Cardiac septum (tissue), 1 donor: ENCODE measurements at places on chromosomes 6 and 20. TPM values are rescaled to one million over a fixed set of nuclear protein-coding genes. Genes with fewer than 3 reads are reported as not detected.

The GLP1R gene
- 0.08 TPM for total RNA-seq

The MROH8 gene
- 3.8 TPM for total RNA-seq

The DEFB132 gene
- not detected for total RNA-seq

The TMEM151B gene
- 0.08 TPM for total RNA-seq

DNA sequence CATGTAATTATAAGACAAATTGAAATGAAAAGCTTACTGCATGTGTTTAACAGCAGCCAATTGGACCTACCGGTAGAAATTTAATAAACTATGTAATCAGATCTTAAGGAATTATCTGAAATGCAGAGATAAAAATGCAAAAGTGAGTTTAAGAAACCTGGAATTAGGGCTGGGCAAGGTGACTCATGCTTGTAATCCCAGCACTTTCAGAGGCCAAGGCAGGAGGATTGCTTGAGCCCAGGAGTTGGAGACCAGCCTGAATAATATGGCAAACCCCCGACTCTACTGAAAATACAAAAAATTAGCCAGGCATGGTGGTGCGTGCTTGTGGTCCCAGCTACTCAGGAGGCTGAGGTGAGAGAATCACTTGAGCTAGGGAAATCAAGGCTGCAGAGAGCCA lies 74.1 kb downstream of the HFE start:
- DNase-seq = no peak

DNA sequence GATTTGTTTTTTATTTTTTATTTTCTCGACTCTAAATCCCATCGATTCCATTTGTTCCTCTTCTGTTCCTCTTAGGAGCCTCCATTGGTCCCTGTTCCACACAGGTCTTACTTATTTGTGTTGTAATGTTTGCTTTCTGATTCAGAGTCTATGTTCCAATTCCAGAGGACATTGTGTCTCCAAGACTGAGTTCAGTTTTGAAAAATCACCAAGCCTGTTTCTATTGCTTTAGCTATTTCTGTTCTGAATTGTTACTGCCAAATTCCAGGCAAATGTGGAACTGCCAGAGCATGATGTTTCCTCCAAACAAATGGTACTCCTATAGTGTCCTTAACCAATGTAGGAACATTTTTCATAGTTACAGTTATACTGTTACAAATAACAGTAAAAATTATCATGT lies 270.9 kb upstream of the SPTLC3 start:
- no peak for DNase-seq

- DNase-seq = no peak
These were observed 6.8 kb downstream of the TMX4 start for GRCh38 chr20:8012724-8013123.

The HSPA12B gene
- 9.2 TPM for total RNA-seq

DNA sequence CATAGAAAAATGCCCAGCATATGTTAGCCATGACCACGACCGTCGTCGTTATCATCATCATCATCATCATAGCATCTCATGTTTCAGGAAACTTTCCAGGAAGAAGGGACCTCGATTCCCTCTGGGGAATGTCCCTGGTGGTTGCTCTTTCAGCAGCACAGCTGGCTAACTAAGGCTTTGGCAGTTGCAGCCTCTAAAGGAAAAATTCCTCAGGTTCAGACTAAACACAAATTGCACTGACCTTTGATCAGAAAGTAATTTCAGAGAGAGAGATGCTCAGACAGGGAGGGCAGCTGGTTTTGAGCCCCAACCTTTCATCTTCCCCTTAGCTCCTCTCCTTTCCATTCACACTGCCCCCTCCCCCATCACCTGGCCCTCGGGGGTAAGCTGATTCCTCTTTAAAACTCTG lies 5.6 kb upstream of the CFB start:
- DNase-seq = no peak

The FOXO3 gene
- total RNA-seq = 32.1 TPM

GRCh38 chr6:146803601-146804000 lies 204.8 kb downstream of the ADGB start:
- no peak for DNase-seq

The EDN3 gene
- total RNA-seq = not detected

The RHAG gene
- total RNA-seq = not detected

DNA sequence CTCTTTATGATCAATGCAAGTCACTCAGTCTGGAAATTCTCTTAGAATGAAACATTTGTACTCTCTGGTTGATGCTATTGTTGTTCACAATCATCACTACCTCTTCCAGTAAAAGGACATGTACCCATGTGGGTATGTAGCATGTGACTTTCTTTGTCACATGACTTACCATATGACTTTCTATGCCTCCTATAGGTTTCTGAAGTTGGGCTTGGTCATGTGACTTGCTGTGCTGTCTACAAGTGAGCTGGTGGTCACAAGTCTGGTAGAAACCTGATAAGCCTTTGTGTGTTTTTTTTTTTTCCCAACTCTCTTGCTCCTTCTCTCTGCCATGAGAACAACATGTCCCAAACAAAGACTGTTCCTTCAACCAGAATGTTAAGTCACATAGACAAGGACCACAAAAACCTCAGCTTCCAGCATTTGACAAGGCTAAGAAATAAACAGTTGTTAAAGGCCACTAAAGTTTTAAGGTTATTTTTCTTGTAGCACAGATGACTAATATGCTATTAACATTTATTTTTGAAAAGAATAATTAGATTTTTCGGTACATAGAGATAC lies 379.2 kb upstream of the SLC35B3 start:
- no peak for DNase-seq

- DNase-seq = no peak
These were observed 75.1 kb downstream of the LY86 start for GRCh38 chr6:6663421-6664135.

The IP6K3 gene
- 16.6 TPM for total RNA-seq

GRCh38 chr6:78749326-78749725 lies 118.0 kb upstream of the IRAK1BP1 start:
- DNase-seq = no peak

- no peak for DNase-seq
These were observed 135.4 kb downstream of the NRN1 start for GRCh38 chr6:5871296-5871695.

- DNase-seq = no peak
These were observed 278.2 kb upstream of the SUPT3H start for GRCh38 chr6:45655745-45656476.

- DNase-seq = no peak
These were observed 52.0 kb upstream of the KIF13A start for GRCh38 chr6:18039481-18039880.

The XKR7 gene
- total RNA-seq = not detected

DNA sequence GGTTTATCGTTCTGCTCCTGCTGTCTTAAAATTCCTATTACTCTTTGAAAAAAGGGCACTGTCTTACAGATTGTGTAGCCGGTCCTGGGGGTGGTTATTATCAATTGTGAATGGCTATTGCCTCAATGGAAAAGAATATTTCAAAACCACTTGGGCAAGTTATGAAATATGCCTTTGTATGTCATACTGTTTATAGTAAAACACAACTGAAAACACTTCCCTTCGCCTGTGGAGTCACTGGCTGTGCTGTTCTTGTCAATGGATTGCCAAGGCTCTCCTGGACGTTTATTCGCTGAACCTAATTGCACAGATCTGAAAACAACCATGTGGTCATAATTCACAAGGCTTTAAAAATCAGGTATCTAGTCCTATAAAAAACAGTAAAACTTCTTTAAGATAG lies 47.8 kb upstream of the TAGAP start:
- no peak for DNase-seq

DNA sequence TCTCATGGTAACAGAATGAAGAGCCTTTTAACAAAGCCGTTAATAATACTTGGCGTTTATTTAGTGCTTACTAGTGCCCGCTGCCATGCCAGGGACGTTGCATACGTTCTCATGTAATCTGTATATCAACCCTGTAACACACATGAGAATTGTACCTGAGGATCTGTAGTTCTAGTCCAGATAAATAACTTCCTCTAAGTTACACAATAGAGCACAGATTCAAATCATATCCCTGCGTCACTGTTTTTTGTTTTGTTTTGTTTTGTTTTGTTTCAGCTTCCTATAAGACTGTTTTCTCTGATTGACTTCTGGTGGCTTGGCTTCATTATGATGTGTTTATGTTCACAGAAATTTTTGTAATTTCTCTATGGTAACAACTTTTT lies 553 bp downstream of the ZSCAN16 start:
- no peak for DNase-seq

The GJA1 gene
- 268 TPM for total RNA-seq

The LIN28B gene
- not detected for total RNA-seq

The SRSF12 gene
- total RNA-seq = 0.40 TPM

The UCKL1 gene
- total RNA-seq = 43.2 TPM

The ATP6V1G2 gene
- total RNA-seq = 2.6 TPM

The CRISP2 gene
- not detected for total RNA-seq

The HLA-DMB gene
- 7.9 TPM for total RNA-seq
